ENCODE measurements at places on chromosomes 6 and 20.

DNA sequence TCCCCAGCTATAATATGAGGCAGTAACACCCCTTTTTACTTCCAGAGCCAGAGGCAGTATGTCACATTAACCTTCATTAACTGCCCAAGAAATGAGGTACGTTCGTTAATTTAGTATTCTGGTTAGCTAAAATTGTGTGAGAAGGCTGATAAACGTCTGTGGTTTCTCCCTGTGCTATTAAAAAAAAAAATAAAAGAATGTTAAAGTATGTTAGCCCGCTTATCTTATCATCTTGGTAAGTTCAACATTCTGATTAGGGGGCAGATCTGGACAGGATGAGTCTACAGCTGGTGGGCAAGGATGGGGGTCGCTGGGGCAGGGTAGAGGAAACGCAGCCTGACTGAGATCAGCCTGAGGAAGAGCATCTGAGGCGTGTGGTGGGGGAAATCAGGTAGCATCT, 154.0 kb downstream of the PRL start:
- no peak for DNase-seq

DNA sequence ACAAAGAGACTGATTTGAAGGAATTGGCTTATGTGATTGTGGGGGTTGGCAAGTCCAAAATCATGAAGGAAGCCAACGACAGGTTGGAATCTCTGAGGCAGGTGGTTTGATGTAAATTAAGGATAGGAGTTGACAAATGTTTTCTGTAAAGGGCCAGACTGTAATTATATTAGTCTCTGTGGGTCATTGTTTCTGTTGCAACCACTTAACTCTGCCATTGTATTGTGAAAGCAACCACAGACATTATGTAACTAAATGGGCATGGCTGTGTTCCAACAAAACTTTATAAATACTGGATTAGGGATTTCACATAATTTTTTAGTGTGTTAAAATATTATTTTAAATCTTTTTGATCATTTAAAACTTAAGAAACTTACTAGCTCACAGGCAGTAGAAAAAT, 199.2 kb upstream of the MYLIP start:
- no peak for DNase-seq

- DNase-seq, result peak; percentile 26
Observed at GRCh38 chr6:6696867-6697531, 108.5 kb downstream of the LY86 start.

GRCh38 chr6:168546151-168546550, 105.2 kb downstream of the SMOC2 start:
- no peak for DNase-seq

DNA sequence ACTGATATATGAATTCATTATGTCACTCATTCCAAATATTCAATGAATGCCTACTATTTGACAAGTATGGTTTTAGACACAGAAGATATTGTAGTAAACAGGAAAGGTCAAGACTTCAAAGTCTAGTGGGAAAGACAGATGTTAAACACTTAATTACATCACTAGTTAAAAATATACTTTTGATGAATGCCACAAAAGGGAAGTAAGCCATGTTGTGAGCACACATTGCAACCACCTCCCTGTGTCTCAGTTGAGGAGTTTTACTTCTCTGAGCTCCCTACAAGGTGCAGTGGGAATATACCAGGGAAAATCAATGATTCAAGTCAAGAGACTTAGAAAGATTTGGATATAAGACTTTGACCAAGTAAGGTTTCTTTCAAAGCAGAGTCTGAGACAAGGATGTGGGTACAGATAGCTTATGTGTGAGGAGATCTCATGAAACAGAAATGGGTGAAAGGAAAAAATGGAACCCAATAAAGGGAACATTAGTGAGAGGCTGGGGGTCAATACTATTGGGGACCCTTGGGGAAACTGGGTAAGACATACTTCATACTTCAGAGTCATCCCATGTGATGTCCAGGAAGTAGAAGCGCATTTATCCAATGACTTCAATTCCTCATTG, 503.7 kb downstream of the KIF16B start:
- no peak for DNase-seq

- no peak for DNase-seq
Observed at GRCh38 chr6:110173506-110174132, 5.9 kb downstream of the WASF1 start.

DNA sequence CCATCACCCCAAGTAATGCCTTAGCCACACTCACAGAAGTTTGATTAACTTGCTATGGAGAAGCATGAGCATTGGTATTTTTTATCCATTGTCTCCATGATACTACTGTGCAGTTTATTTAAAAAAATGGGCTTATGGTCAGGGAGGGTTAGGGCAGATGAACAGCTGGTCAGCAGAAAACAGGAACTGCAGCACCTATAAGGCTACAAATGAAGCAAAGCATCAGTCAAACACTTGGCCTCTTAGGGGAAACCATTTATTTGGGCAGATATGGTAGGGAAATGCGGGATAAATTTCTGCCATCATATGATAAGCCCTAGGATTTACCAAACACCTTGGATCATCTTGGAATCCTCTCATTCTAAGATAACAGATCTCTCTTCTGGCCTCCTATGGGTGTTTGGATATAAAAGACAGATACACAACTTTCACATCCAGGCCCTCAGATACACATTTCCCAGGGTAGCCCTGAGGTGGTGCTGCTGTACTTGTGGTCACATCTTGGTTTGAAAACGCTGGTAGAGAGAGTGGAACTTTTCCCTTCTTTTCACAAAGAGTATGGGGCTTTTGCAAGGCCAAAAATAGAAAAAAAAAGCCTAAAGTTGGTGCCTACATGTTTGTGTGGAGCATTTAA, 42.8 kb upstream of the AHI1 start:
- DNase-seq, result no peak

GRCh38 chr6:86192123-86192522, 549.4 kb upstream of the SYNCRIP start:
- DNase-seq, result no peak

DNA sequence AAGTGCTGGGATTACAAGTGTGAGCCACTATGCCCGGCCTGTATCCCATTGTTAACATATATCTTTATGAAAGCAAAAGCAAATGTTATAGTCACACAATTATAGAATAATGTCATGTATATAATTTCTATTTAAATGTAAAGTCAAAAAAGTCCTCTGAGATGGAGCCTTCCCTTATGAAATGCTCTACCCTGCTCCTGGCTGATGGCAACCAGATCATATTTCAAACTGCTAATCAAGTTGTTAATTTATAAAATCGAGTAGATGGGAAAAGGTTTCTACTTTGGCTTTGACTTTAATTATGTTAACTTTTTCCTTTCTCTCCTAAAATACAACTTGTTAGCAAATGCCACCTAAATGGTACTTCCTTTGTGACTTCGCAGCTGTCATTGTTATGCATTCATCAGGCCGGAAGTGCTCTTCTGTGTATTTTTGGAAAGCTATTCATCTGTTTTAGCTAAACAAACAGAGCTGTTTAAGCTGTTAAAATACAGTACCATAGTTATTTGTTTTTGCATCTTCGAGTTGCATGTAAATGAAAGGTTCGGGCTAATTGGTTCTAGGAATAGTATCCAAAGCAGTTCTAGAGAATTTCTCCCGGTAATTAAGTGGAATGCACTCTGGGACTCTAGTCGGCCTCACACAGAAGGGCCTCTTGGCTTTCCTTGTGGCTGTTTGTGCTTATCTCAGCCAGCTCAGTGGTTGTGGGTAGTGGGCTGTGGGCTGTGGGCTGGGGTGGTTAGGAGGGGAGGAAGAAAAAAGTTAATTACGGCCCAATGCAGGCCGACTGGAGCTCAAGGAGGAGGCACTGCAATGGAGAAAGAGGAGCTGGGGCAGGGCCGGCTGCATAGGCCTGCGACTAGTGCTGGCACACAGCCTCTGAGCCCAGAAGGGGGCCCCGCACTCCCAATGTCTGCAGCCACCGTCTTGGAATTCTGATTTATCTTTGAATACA, 34.8 kb downstream of the SLC35D3 start:
- DNase-seq, result peak; percentile 95

- DNase-seq, result no peak
Observed at GRCh38 chr6:24147511-24148153, 21.6 kb downstream of the NRSN1 start.

DNA sequence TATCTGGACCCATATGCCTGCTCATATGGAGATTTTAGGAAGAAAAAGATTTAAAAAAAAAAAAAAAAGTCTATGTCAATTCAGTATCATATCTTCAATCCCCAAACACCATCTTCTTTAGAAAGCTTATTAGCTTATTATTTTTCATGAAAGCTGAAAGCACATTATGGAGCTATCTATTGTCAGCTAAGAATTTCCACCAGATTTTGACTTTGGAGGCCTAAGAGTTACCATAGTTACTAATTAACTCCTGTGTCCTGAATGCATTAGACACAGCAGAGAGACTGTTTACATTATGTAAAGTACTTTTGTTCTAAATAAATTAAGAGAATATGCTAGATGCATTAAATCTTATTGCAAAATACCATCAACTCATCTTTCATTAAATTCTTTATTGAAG, 255.5 kb upstream of the NRSN1 start:
- DNase-seq, result no peak

DNA sequence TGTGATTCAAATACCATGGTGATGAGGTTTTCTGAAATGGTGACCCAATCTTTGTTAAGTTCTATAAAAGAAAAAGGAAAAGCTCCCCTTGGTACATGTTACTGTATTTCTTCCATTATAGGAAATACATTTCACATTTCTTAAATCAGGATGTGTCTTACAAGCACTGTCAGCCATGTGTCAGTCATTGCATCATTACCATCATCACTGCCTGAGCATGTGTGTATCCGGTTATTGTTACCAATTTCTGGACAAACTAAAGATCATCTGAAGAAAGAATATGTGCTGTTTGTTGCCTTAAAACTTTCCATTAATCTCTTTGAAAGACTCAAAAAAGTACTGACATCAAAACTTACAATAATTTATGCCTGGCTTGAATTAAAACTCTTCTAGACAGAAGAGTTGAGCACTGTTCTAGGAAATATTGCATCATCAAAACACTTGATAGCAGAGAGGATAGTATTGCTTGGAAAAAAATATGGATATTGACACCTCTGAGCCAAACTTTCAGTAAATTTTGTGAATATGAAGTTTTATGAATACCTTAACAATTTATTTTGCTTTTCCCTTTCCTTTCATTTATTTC, 7.1 kb upstream of the TSPYL1 start:
- DNase-seq, result no peak

DNA sequence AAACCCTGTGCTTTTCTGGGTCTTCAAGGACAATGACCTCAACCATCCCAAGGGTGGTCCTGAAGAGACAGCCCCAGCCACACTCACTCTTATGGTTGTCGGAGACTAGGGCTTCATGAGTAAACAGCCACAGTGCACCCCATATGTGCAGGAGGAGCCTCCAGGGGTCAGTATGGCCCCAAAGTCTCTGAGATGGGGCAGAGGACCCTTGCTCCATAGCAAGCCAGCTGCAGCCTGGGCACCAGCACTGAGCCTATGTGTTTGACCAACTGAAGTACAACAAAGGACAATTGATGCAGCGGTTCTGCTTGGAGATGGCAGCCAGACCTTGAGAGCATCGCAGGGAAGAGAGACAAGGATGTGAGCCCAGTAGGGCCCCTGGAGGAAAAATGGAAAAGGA, 112.2 kb downstream of the LRFN2 start:
- no peak for DNase-seq

DNA sequence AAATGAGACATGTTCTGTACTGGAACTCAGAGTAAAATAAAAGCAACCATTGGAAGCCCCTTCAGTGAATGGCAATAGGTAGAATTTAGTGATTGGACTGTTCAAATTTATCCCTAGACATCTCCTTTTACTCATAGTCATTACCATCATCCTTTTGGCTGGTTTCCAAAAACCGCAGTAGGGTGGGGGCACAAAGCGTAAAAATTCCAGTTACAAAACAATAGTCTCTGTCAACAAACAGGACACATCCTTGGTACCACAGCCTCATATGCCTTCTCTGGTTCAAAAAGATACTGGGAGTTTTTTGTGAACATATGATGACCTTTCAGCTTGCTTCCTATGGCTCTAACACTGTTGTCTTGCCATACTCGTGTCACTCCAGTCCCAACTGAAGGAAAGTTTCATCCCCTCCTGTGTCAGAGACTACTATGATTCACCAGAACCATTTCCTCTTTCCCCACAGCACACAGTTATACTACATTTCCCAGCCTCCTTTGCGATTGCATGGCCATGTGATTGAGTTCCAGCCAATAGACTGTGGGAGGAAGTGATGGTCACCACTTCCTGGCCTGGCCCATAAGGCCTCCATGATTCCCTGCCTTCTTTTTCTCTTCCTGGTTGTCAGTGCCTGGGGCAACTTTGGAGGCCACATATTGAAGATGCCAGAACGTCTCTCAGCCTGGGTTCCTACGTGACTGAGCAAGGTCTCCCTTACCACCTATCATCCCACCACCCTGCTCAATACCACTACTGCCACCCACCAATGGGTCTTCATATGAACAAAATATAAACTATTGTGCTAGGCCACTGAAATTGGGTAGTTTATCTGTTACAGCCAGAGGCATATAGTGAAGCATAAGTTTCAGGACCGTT, 162.4 kb downstream of the ID4 start:
- no peak for DNase-seq

DNA sequence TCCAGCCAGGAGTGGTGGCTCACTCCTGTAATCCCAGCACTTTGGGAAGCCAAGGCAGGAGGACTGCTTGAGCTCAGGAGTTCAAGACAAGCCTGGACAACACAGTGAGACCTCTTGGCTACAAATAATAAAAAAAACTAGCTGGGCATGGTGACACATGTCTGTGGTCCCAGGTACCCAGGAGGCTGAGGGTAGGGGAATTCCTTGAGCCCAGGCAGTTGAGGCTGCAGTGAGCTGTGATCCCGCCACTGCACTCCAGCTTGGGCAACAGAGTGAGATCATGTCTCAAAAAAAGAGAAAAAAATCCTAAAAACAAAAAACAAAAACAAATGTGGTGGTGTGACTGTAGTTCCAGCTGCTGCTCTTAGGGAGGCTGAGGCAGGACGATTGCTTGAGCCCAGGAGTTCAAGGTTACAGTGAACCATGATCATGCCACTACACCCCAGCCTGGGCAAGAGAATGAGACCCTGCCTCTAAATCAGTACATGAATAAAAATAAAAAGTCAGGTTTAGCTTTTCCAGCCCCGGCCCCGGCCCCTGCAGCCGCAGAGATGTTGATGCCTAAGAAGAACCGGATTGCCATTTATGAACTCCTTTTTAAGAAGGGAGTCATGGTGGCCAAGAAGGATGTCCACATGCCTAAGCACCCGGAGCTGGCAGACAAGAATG, 13.5 kb upstream of the SNRPC start:
- DNase-seq, result no peak

DNA sequence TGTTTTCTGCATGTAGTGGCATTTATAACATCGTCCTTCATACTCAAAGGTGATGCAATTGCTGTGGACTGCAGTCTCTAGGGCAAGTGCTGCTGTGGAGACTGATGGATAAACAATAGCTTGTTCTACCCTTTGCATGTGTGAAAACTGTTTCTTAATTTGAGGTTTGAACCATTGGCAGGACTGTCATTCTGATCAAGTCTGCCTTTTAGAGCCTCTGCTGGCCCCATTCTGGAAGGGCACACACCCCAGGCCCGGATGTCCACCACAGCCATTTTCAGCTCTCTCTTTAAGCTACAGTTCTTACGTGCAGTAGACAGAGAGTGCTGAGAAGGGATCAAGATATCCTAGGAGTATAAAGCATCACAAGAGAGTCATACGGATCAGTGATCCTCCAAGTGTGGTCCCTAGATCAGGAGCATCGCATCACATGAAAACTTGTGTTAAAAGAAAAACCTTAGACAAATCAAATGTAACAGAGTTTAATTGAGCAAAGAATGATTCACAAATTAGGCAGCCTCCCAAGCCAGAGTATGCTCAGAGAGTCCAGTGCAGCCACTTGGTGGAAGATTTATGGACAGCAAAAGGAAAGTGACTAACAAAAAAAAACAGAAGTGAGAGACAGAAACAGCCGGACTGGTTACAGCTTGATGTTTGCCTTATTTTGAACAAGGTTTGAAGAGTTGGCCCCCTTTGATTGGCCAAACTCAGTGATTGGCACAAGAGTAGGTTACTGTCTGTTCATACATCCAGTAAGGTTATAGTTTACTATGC, 52.0 kb downstream of the FRK start:
- DNase-seq, result peak; percentile 45

Data from NCI-H1417 (cell line).